CD4-positive, CD25-positive, alpha-beta regulatory T cell (primary cell): ENCODE measurements at places on chromosomes 1 and 21.
A peak's percentile ranks its signal among the peaks of the same experiment; 100 is the strongest.

GRCh38 chr1:239558991-239559390 is 172.6 kb downstream of the CHRM3 start:
- H3K27me3 ChIP-seq: no peaks in the 10 kb centered on the region
- H3K4me1 ChIP-seq: no peaks in the 10 kb centered on the region
- no peaks in the 10 kb centered on the region for H3K36me3 ChIP-seq

- peaks cover 75% of the 10 kb centered on the region for H3K4me1 ChIP-seq
- H3K36me3 ChIP-seq: peaks cover 26% of the 10 kb centered on the region
- no peak overlapping the region for H3K27ac ChIP-seq
- no peaks in the 10 kb centered on the region for H3K27me3 ChIP-seq
These were observed 6.1 kb downstream of the CAPZA1 start for GRCh38 chr1:112625696-112626095.

GRCh38 chr1:44652445-44653106 is 21.7 kb downstream of the TMEM53 start:
- no peaks in the 10 kb centered on the region for H3K27me3 ChIP-seq
- H3K4me3 ChIP-seq: no peak overlapping the region
- peaks cover 36% of the 10 kb centered on the region for H3K36me3 ChIP-seq
- peak; percentile 64 for DNase-seq

DNA sequence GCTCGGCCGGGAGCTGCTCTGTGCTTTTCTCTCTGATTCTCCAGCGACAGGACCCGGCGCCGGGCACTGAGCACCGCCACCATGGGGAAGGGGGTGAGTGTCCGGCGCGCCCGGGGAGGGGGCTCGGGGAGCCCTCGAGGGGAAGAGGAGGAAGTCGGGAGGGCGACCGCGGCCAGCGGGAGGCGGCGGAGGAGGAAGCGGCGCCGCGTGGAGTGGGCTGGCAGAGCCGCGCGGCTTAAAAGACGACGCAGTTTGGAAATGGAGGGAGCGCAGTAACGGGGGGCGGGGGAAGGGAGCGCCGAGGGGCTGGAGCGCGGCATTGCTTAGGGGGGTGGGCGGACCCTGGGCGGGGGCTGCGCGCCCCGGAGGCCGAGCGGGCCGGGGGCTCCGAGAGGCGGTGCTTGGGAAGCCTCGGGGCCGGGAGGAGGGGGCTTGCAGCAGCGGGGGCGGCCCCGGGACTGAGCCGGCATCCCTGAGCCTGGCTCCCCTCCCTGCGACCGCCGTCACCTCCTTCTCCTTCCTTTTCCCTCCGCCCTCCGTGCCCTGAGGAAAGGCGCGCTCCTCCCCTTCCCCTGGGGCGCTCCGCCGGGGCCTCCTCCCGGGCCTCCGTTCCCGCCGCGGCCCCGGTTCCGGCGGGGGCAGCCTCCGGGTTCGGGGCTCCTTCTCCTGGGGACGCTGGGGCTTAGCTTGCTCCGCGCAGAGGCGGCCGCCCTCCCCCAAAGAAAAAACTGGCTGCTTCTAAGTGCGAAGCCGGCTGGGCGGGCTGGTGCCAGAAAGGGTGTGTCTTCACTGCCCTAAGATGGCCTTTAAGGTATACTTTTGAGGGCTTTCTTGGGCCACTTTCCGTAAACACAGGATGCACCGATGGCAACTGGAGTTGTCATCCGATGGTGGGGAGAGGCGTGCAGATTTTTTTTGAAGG is 648 bp downstream of the ATP1A1 start:
- peaks cover 46% of the 10 kb centered on the region for H3K4me1 ChIP-seq
- H3K27me3 ChIP-seq: no peaks in the 10 kb centered on the region
- peak; percentile 57 for DNase-seq

GRCh38 chr1:3030663-3031381 is 9.6 kb downstream of the ACTRT2 start:
- no peaks in the 10 kb centered on the region for H3K36me3 ChIP-seq
- DNase-seq: no peak
- peaks cover 5% of the 10 kb centered on the region for H3K4me1 ChIP-seq
- H3K27me3 ChIP-seq: no peaks in the 10 kb centered on the region
- H3K4me3 ChIP-seq: no peak overlapping the region

DNA sequence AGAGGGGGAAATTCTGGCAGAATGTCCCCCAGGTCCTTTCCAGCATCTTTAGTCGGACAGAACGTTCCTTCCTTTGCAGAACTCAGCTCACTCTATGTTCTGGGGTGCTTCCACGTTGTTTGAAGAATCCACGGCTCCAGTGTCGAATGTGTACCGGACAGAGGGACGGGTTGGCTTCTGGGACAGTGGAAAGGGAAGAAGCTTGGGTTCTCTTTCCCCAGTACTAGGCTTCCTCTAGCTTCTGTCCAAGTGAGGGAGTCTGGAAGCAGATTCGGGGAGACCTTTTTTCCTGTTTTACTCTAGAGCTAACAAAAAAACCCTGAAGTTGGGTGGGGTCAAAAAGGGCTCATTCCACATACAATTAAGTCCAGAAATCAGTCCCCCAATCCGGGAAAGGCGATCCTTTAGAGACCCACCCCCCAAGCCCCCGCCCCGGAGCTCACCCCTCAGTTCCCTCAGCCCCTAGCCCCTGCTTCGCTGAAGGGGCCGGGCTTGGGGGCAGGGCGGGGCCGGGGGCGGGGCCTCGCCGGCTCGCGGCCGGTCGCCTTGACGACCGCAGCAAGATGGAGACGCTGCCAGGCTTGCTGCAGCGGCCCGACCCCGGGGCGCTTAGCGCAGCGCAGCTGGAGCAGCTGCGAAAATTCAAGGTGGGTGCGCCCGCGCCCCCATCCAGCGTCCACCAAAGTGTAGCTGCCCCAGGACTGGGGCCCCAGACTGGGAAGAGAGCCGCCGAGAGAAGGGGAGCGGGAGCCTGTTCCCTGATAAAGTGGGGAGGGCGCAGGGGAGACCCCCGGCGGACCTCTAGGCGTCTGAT is at the start of gene RIIAD1:
Gene RIIAD1, plus strand, starts transcription at position 549 of the 814 bp plus-strand sequence. Its CDS starts 15 bp downstream, at position 564.
- H3K27me3 ChIP-seq: peaks cover 48% of the 10 kb centered on the region
- H3K4me1 ChIP-seq: peaks cover 30% of the 10 kb centered on the region
- DNase-seq: peak; percentile 42
- no peak within 1 kb of the TSS for H3K27ac ChIP-seq

GRCh38 chr1:36177589-36178431 is 21.9 kb downstream of the MAP7D1 start:
- H3K36me3 ChIP-seq: peaks cover 74% of the 10 kb centered on the region
- H3K27ac ChIP-seq: no peak overlapping the region
- DNase-seq: no peak
- H3K4me1 ChIP-seq: no peaks in the 10 kb centered on the region
- no peak overlapping the region for H3K4me3 ChIP-seq

- peak overlapping the region; percentile 96 for H3K4me3 ChIP-seq
- peaks cover 60% of the 10 kb centered on the region for H3K4me1 ChIP-seq
- no peaks in the 10 kb centered on the region for H3K36me3 ChIP-seq
- DNase-seq: peak; percentile 88
- peak overlapping the region; percentile 98 for H3K27ac ChIP-seq
These were observed 10.5 kb downstream of the ATP5IF1 start for GRCh38 chr1:28246427-28246832.

DNA sequence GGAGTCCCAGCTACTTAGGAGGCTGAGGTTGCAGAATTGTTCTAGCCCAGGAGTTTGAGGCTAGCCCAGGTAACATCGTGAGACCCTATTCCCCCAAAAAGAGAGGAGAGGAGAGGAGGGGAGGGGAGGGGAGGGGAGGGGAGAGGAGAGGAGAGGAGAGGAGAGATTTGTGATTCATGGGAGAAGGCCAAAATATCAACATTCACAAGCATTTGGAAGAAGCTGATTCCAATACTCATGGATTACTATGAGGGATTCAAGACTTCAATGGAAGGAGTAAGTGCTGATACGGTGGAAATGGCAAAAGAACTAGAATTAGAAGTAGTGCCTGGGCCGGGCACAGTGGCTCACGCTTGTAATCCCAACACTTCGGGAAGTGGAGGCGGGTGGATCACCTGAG is 187.8 kb downstream of the EIF4G3 start:
- no peak for DNase-seq
- H3K4me1 ChIP-seq: peaks cover 4% of the 10 kb centered on the region
- no peaks in the 10 kb centered on the region for H3K27me3 ChIP-seq
- no peak overlapping the region for H3K4me3 ChIP-seq
- no peaks in the 10 kb centered on the region for H3K36me3 ChIP-seq
- H3K27ac ChIP-seq: no peak overlapping the region

DNA sequence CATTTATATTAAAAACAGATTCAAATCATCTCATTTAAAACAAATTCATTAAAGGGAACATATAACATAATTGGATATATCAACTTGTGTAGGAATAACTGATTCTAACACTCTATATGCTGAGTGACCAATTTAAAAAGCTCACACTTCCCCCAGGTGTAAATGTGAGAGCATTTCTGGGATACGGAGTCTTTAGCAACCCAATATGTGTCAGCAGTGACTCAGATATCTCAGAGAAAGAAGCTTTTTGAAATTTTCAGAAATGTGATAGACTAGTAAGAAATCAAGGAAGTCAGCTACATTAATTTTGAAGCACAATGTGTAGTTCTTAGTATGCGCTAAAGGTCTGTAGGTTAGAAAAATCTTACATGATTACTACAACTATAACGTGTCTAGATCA is 87.9 kb upstream of the SERTAD4 start:
- no peaks in the 10 kb centered on the region for H3K4me1 ChIP-seq
- no peak for DNase-seq
- no peak overlapping the region for H3K4me3 ChIP-seq

GRCh38 chr21:43758111-43758641 is 17.9 kb downstream of the CSTB start:
- no peaks in the 10 kb centered on the region for H3K27me3 ChIP-seq
- H3K27ac ChIP-seq: no peak overlapping the region
- DNase-seq: no peak
- H3K4me3 ChIP-seq: no peak overlapping the region
- H3K4me1 ChIP-seq: no peaks in the 10 kb centered on the region

DNA sequence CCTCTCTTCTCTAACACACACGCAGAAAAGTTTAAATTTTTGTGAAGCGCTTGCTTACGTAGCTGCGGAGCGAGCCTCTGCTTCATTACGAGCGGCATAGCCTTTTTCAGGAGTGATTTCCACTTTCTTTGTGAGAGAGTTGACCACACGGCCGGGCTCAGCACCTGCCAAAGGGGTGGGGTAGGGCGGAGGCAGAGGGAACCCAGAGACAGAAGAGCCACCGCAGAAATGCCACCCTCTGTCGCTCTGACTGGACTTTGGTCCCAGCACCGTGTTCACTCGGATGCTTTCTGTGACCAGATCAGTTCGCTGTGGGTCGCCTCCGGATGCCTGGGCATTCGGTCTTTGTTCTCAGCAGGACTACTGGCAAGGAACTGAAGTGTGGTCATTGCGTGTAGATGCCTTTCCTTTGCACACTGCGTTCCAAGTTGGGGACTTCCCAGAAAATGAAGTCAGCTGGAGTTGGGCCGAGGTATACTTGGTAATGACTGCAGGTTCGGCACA is 883 bp downstream of the CHODL start:
- H3K27me3 ChIP-seq: no peaks in the 10 kb centered on the region
- DNase-seq: no peak
- H3K36me3 ChIP-seq: no peaks in the 10 kb centered on the region
- H3K4me1 ChIP-seq: no peaks in the 10 kb centered on the region

DNA sequence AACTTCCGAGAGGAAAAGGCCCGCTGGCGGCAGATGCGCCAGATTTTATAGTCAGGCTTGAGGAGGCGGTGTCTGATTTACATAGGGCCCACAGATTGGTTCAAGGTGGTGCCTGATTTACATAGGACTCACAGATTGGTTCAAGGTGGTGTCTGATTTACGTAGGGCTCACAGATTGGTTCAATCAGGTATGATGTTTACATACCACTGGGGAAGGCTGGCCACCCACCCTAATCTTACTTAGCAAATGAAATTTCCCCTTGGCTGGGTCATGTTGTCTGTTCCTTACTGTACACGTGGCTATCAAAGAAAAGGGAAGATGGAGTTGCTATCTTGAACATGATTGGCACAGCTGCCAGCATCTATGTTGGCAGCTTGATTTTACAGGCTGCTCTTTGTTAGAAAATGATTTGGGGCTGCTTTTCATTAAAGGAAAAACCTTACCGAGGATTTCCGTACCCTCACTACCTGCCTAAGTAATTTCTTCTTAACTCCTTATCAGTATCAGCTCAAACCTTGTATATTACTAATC is 96.3 kb downstream of the SETD4 start:
- no peak for DNase-seq
- H3K36me3 ChIP-seq: no peaks in the 10 kb centered on the region
- no peak overlapping the region for H3K27ac ChIP-seq
- H3K27me3 ChIP-seq: no peaks in the 10 kb centered on the region

DNA sequence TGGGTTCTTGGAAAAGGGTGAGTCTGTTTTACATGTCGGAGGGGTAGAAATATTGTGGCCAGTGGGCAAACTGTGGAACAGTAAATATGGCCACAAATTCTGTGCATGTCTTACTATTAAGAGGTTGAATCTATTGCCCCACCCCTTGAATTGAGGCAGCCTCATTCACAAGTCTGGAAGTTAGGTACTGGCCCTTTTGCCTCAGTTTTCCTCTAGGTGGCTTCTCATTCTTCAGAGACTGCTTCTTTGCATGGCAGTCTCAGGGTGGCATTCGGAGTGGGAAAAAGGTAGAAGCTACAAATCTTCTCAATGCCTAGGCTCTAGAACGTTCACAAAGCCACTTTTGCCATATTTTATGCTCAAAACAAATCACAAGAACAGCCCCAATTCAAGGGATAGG is 57.2 kb downstream of the SLC9C2 start:
- H3K4me3 ChIP-seq: no peak overlapping the region
- H3K4me1 ChIP-seq: peaks cover 13% of the 10 kb centered on the region
- no peak overlapping the region for H3K27ac ChIP-seq
- no peak for DNase-seq

DNA sequence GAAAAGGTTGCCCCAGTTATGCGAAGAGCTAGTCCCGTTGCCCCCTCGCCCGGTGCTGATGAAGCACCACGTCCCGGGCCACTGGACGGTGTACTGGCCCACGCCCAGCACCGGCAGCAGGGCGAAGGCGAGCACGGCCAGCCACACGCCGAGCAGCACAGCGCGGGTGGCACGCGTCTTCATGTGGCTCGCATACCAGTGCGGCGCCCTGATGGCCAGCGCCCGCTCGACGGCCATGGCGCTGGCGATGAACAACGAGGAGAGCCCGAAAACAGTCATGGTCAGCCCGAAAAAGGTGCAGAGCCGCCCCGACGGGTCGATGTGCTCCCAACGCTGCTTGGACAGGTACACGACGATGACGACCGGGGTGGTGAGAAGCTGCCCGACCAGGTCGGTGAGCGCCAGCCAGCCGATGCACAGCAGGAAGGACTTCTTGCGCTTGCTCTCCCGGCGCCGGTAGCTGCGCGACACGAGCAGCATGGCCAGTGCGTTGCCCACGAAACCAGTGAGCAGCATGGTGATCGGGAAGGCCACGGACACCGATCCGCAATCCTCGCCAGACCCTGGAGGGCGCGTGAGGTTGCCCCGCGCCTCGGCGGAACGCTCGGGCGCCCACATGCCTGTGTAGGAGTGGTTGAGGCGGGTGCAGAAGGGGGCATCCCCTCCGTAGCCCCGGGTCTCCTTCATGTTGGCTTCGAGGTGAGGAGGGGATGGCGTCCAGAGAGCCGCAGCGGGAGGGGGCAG is 553 bp downstream of the PTGER3 start:
- H3K36me3 ChIP-seq: no peaks in the 10 kb centered on the region
- H3K4me1 ChIP-seq: peaks cover 18% of the 10 kb centered on the region
- DNase-seq: no peak
- H3K4me3 ChIP-seq: peak overlapping the region; percentile 38
- peaks cover 31% of the 10 kb centered on the region for H3K27me3 ChIP-seq

- H3K27me3 ChIP-seq: no peaks in the 10 kb centered on the region
- no peaks in the 10 kb centered on the region for H3K36me3 ChIP-seq
- no peak overlapping the region for H3K4me3 ChIP-seq
- H3K27ac ChIP-seq: no peak overlapping the region
These were observed 9.0 kb downstream of the ARHGEF16 start for GRCh38 chr1:3463408-3463863.
